ENCODE measurements at places on chromosomes 7 and 10. TPM values are rescaled to one million over a fixed set of nuclear protein-coding genes. Genes with fewer than 3 reads are reported as not detected.

Gene CYP26A1
- not detected for total RNA-seq

Gene NPFFR1
- 0.06 TPM for total RNA-seq

Gene SUN3
- total RNA-seq, result not detected

Gene INA
- total RNA-seq, result 6.8 TPM

Gene ZPBP
- total RNA-seq, result not detected

Gene AGR2
- 191 TPM for total RNA-seq

Gene PAPOLB
- total RNA-seq, result 0.06 TPM

Gene ADAM8
- 7.0 TPM for total RNA-seq

All from mucosa of descending colon (tissue), 3 donors.